Panc1 (cell line): ENCODE measurements at places on chromosomes 7 and 10.

DNA sequence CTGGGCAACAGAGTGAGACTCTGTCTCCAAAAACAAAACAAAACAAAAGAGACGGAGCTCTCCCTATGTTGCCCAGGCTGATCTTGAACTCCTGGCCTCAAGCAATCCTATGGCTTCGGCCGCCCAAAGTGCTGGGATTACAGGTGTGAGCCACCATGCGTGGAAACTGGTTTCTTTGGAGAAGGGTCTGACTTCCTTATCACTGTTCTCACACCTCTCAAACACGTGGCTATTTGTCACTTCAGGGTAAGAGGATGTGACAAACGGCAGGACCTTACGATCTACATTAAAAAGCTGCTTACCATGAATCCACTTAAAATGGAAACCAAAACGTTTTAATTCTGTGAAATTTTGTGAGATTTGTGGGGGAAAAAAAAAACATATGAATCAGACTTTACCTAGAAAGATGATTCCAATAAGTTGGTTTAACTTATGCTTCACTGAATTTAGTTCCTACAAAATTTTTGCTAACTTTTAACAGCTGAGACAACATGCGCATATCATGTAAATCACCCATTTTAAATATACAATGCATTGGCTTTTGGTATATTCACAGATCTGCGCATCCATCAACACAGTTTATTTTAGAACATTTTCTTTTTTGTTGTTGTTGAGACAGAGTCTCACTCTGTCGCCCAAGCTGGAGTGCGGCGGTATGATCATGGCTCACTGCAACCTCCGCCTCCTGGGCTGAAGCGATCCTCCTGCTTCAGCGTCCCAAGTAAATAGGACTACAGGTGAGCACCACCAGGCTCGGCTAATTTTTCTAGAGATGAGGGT lies 18.7 kb upstream of the FOXK1 start:
- no peak for DNase-seq

DNA sequence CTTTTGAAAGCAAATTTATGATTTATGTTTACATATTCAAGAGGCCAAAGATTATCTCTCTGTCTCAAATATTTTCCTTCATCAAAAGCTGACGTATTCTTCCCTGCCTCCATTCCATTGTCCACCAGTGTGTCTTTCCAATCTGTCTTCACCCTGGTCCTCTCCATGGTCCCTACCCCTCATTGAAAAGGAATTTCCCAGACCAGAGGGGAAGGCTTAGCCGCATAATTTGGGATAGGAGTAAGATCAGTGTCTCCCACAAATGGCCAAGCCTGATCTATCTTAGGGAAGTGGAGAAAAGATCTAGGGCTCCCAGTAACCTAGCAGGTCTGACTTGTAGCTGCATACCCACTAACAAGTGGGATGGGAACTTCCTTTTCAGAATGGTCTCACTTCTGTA lies 46.3 kb upstream of the ZNF800 start:
- DNase-seq = no peak

DNA sequence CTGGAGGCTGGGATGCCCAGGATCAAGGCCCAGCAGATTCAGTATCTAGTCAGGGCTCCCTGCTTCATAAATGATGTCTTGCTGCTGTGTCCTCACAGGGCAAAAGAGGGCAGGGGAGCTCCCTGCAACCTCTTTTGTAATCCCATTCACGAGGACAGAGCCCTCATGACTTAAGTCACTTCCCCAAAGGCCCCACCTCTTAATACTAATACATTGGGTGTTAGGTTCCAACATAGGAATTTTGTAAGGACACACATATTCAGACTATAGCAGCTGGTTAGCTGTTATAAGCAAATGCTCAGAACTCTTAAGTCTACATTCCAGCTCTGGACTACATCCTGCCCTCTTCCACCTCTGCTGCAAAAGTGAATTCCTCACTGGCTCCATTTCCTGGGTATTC lies 63.0 kb downstream of the VOPP1 start:
- no peak for DNase-seq

- DNase-seq = no peak
Measured at GRCh38 chr7:89311886-89312285, 516.3 kb upstream of the TEX47 start.

GRCh38 chr10:124381011-124381611 lies 37.6 kb downstream of the OAT start:
- DNase-seq = no peak

DNA sequence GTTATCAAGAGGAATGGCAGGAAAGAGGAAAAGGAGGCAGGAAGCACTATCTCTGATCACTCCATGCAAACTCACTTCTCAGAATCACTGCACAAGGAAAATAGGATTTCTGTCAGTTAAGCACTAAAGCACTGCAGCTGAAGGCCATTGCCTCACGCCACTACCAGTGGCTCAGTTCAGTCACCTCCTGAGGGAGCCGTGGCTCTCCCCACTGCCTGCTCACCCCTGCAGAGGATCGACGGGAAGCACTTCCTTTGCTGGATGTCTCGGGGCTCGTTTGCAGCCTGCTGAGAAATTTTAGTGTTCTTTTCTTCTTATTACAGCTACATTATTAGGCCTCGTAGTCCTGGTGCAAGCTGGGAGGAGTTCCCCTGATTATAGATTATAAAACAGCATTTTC lies 90.1 kb upstream of the ADCY1 start:
- no peak for DNase-seq
